Activated T-cell treated with anti-CD3 and anti-CD28 coated beads, Interleukin-2, amount 50 U/mL, for 48 hours (primary cell): ENCODE measurements at places on chromosomes 6 and 20.

DNA sequence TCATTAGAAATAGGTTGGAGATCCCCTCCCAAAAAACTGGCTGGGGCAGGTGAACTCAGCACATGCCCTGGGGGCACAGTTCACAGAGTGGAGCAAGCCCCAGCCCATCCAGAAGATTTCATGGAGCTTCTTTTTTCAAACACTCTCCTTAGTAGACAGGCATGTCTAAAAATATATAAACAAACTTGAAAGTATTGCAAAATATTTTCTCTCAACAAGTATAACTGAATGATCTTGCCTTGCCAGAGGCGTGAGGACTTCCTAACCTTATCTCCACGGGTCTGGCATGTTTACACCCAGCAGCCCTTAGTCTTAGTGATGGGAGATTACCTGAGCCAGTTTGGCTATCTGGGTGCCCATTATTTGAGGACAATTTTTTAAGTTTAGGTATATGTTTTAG lies 107.1 kb downstream of the QRSL1 start:
- no peak for DNase-seq

GRCh38 chr6:22062807-22063408 lies 233.9 kb downstream of the PRL start:
- DNase-seq = peak; percentile 75

- DNase-seq = no peak
These were observed 38.9 kb downstream of the PLCB1 start for GRCh38 chr20:8170921-8171320.

- no peak for DNase-seq
These were observed 61.9 kb downstream of the CNKSR3 start for GRCh38 chr6:154448448-154449096.

- DNase-seq = no peak
These were observed 29.6 kb upstream of the CLDN20 start for GRCh38 chr6:155234167-155234566.

- no peak for DNase-seq
These were observed 47.3 kb upstream of the HIVEP1 start for GRCh38 chr6:11964729-11965335.

- no peak for DNase-seq
These were observed 86.8 kb downstream of the NCR2 start for GRCh38 chr6:41422161-41422560.

DNA sequence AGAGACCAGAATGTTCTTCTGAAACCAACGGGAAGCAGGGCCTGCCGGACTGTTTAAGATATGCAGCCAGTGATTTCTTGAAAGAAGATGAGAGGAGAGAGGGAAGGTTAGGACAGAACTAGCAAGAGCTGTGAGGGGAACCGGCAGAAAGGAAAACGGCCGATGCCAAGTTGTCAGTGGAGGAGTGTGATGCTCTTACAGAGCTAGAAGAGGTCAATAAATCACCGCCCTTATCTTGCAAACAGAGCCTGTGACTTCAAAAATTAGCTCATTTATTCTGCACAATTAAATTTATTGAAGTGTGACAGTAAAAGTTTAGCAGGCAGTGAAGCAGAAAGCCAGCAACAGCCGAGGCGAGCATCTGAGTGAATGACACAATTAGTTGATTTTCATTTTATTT lies 509.5 kb upstream of the ID4 start:
- DNase-seq = no peak

GRCh38 chr20:50805349-50805684 lies 10.5 kb downstream of the BCAS4 start:
- DNase-seq = no peak

GRCh38 chr6:26251354-26252076 lies 113.5 kb upstream of the BTN3A2 start:
- peak; percentile 85 for DNase-seq

DNA sequence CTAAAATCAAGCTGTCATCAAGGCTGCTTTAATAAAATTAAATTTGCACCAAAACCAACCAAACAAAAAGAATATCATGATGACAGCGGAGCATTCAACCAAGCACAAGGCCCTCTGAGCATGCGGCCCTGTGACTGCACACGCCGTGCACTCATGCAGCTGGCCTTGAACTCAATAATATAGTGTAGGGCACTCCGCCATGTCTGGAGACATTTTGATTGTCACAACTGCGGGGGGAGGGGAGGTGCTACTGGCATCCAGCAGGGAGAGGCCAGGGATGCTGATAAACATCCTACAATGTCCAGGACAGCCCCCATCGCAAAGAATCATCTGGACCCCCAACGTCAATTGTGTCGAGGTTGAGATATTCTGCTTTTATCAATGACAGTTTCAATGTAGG lies 9.7 kb downstream of the MOCS3 start:
- DNase-seq = no peak

GRCh38 chr6:8243475-8243874 lies 141.1 kb upstream of the EEF1E1 start:
- no peak for DNase-seq

- no peak for DNase-seq
These were observed 40.2 kb downstream of the INSM1 start for GRCh38 chr20:20407891-20408805.

- no peak for DNase-seq
These were observed 67.9 kb upstream of the BTN3A2 start for GRCh38 chr6:26296857-26297648.

- no peak for DNase-seq
These were observed 114.3 kb upstream of the SLC2A12 start for GRCh38 chr6:134166511-134167261.

- peak; percentile 51 for DNase-seq
These were observed 420 bp upstream of the BTN2A1 start for GRCh38 chr6:26457264-26457805.

GRCh38 chr6:145155411-145155810 lies 579.9 kb downstream of the EPM2A start:
- no peak for DNase-seq

DNA sequence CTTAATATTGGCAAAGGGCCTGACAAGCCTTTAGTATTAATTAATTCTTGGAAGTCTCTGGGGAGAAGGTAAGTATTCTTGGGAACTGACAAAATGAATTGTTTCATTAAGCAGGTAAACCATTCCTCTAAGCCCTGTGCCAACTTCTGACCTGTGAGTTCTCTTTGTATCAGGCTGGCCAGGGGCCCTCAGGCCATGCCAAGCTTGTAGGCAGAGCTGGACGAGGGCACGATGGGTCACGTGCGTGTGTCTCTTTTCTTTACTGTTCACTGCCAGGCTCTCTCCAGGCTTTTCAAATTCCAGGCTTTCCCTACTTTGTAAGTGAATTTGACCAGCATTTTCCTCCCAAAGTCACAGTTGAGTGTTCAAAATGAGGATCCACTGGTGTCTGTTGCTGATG lies 112.4 kb downstream of the NRN1 start:
- DNase-seq = no peak

- no peak for DNase-seq
These were observed 120.7 kb upstream of the BACH2 start for GRCh38 chr6:90417385-90417784.

DNA sequence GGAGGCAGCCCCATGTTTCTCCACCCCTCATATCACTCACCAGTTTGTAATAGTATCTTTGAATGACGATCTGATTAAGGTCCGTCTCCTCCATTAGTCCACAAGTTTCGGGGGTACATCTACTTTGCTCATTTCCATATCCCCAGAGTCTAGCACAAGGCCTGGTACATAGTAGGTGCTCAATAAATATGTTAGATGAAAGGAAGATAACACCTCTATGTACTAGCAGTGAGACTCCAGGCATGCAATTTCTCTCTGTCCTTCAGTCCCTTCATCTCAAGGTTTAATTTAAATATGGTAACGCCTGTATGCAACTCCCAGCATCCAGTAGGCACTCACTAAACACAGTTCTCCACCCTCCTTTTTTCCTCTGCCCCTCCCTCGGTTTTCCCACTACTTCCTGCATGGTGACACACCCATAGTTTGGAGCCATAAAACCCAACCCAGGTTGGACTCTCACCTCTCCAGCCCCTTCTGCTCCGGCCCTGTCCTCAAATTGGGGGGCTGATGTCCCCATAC lies 461 bp upstream of the HNF4A start:
- DNase-seq = no peak

- no peak for DNase-seq
These were observed 144.1 kb upstream of the AKAP12 start for GRCh38 chr6:151095538-151096254.

GRCh38 chr20:20318365-20319161 lies 49.3 kb upstream of the INSM1 start:
- DNase-seq = no peak

GRCh38 chr20:60327971-60328660 lies 369.9 kb downstream of the CDH26 start:
- no peak for DNase-seq

DNA sequence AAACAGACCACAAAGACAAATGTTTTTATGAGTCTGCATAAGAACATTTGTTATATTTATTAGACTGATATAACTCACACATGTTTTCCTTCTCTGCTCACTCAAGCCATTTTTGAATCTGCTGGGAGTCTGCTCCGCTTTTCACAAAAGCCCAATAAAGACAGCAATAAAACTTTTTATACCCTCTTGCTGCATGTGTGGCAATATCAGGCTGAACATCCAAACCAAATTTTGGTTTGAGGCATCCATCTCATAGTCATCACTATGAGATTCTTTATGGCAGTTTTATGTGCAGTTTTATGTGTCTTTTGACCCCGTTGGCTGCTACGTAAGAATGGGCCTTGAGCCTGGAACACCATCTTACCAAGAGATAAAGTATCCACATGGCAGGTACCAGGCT lies 1276.8 kb upstream of the ADGRB3 start:
- DNase-seq = no peak

- DNase-seq = no peak
These were observed 159.9 kb upstream of the TOP1 start for GRCh38 chr20:40868551-40869217.
